ENCODE measurements at places on chromosomes 5 and 9.

DNA sequence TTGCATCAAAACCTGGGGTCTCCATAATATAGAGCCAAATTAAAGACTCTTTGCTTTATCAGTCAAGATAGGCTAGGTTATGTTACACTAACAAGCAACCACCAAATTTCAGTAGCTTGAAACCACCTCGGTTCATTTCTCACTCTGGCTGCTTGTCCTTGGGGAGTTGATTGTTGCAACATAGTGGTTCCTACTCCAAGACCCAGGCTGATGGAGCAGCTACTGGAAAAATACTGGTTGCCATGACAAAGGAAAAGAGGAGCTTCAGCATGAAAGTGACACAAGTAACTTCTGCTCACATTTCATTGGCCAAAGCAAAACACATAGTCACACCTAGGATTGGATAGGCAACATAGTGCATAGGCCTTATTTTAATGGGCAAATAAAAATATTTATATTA, 18.5 kb upstream of the RCL1 start:
- no peak for DNase-seq

GRCh38 chr5:151030056-151030336, 9.6 kb downstream of the GPX3 start:
- no peak for DNase-seq

- DNase-seq: no peak
Observed at GRCh38 chr9:35909687-35910612, 660 bp downstream of the SPAAR start.

GRCh38 chr9:123522251-123522650, 166.3 kb downstream of the CRB2 start:
- DNase-seq: no peak

- DNase-seq: no peak
Observed at GRCh38 chr5:87300744-87301143, 33.1 kb downstream of the RASA1 start.

DNA sequence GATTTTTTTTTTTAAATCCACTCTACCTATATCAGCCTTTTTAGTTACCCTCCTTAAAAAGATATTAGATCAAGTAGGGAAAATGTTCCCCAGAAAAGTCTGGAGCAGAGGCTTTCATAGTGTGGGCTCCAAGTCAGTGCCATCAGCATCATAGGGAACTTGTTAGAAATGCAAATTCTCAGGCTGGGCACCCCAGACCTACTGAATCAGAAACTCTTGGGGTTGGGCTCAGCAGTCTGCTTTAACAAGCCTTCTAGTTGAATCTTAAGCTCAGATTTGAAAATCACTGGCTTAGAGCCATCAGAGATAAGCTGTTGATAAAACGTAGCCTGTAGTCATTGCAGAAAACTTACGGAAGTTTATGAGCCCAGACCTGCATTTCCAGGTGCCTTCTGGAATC, 140.1 kb downstream of the TMEM38B start:
- DNase-seq: no peak

GRCh38 chr5:10619649-10620048, 55.8 kb downstream of the ANKRD33B start:
- DNase-seq: no peak

DNA sequence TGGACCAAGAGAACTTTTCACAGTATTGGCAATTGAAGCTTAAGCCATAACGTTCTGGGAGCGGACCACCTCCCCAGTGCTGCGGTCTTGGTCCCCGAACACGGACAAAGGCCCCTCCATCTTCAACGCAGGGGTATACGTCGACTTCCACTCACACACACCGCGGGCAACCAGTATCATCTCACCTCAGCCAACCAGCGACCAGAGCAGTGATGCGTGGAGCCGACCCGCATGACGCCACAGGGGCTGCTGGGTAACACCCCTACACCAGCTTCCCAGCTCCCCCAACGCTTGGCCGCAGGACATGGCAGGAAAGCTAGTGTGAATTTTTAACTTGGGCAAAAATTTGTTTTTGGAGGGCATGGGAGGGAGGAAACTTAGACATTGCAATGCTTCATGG, 77.3 kb upstream of the PLCXD3 start:
- no peak for DNase-seq

GRCh38 chr9:106655966-106656365, 207.0 kb upstream of the ZNF462 start:
- no peak for DNase-seq

DNA sequence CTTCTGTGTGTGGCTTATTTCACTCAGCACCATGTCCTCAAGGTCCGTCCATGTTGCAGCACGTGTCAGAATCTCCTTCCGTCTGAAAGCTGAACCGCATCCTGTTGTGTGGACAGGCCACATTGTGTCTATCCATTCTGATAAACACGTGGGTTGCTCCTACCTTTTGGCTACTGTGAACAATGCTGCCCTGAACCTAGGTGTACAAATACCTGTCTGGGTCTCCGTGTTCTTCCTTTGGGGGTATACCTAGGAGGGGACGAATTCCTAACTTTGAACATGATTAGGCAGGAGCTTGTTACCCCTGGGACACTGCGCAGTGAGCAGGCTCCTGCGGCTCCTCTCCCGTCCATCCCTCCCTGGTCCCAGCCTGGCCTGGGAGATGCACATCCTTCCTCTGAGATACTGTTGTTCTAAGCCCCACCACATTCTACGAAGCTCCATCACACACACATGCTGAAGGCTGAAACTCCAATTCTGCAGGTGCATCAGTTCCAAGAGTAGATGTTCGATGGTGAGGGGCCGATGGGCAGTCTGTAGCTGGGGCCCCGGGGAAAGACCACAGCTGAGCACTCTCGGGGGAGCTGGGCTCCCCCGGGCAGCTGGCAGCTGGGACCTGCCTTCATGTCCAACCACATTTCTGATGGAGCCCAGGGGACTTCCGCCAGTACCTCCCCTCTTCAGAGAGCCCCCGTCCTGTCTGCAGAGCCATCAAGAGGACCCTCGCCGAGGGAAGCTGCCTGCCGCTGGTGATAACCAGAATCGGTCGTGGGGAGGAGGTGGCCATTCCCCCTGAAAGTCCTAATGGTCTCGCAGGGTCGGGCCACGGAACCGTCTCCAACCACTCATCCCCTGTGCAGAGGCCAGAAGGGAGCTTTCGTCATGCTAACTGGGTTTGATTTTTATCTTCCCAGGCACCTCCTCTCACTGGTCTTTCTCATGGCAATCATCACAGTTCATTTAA, 120.9 kb downstream of the COL23A1 start:
- no peak for DNase-seq

- DNase-seq: no peak
Observed at GRCh38 chr5:172854451-172854871, 20.4 kb downstream of the ERGIC1 start.

- no peak for DNase-seq
Observed at GRCh38 chr5:79547982-79548381, 34.0 kb upstream of the HOMER1 start.

GRCh38 chr5:54785729-54786591, 199.4 kb downstream of the ESM1 start:
- DNase-seq: no peak

DNA sequence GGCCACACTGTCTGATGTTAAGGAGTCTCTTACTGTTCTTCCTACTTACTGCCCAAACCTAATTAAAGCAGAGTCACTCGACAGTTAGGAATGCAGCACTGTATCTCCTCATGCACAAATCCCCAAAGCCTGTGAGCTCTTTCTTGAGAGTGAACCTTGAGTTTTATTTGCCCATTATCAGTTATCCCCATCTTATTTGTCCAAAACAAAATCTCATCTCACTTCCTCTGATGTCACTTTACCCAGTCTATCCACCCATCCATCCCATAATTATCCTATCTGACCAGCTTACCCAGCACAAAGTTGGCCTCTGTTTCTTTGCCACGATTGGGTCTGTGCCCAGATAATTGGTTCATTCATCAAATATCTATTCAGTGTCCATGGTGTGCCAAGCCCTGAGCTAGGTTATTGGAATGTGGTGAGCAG, 250.8 kb downstream of the SLIT3 start:
- DNase-seq: no peak

- DNase-seq: no peak
Observed at GRCh38 chr5:149360272-149360671, 2.4 kb downstream of the PCYOX1L start.

GRCh38 chr5:121987052-121987684, 25.4 kb downstream of the SRFBP1 start:
- no peak for DNase-seq

- DNase-seq: no peak
Observed at GRCh38 chr9:4866239-4866969, 73.7 kb downstream of the RCL1 start.

DNA sequence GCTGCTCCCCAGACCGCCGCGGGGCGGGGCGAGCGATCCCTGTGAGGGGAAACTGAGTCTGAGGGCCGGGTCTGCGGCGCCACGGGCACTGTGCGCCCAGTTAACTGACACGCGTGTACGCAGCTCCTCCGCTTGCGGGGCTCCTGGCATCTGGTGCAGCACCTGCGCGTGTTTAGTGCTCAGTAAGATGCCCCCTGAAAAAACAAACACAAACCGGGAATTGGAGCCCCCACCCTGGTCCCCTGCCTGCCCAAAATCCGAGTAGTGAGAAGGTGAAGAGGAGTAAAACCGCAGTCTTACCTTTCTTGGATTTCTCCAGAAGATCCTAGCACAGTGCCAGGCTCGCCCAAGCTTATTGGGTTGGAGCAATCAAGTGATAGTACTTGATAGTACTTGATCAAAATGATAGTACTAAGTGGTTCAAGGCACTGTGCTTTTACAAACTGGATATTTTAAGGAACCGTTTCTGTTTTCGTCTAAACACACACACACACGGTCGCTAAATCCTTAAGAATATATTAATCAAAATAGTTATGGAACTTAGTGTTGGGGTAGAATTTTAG, 2.7 kb upstream of the TRAF1 start:
- no peak for DNase-seq

DNA sequence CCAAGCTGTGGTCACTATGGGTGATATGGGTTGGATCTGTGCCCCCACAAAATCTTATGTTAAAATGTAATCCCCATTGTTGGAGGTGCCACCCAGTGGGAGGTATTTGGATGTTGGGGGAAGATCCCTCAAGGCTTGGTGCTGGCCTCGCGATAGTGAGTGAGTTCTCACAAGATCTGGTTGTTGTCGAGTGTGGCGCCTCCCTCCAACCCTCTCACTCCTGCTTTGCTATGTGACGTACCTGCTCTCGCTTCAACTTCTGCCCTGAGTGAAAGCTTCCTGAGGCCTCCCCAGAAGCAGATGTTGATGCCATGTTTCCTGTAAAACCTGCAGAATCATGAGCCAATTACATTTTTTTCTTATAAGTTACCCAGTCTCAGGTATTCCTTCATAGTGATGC, 35.5 kb downstream of the UGT3A2 start:
- no peak for DNase-seq

- DNase-seq: no peak
Observed at GRCh38 chr9:107759009-107759822, 269.6 kb upstream of the KLF4 start.

DNA sequence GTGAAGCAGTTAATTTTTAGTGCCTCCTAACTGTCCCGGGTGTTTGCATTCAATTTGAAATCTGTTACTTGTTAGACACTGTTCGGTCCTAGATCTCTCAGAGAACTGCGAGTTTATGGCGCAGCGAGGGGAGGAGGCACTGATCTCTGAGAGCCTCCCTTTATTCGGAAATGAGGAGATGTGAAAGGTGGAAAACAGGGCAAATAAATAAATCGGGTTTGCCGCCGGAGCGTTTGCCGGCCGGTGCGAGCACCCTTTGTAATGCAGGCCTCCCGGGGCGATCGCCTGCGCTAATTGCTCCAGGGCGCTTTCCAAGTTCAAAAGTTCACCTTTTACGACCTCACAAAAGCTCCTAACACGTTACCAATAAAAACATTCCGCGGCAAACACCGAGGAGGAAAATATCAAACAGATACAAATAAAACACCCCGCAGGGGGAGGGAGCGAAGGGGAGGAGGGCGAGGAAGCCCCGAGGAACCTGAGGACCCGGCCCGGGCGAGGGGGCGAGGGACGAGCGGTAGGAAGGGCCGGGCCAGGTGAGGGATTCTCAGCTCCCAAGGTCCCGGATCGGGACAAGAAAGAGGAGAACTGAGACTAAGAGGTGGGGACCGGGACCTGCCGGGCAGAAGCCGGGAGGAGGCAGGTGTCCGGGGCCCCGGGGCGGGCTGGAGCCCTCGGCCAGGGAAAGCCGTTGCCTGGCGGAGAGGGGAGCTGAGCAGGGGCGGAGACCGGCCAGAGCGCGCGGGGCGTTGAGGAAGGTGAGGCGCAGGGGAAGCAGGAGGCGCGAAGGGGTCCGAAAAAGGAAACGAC, 1.4 kb downstream of the NR6A1 start:
- no peak for DNase-seq

- no peak for DNase-seq
Observed at GRCh38 chr9:109812331-109812730, 32.3 kb downstream of the PALM2AKAP2 start.

DNA sequence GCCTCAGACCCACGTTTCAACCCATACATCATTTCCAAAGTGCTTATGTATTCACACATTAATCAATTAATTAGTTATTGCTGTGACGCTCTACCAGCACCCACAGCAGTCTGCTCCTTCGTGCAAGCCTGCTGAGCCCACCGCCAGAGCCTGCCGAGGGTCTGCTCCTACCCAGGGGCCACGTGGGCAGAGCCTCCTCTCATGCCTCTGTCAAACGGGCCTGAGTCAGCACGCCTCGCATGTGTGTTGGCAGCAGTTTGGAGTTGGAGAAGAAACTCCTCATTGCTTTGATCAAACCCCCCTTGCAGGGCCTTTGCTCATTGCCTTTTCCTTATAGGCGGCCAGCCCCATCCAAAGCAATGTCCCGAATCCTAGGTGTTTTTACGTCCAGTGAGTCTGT, 256.2 kb upstream of the IRX4 start:
- no peak for DNase-seq

Measured in NCI-H2107 (cell line).